ENCODE measurements at places on chromosomes 16 and 17.

DNA sequence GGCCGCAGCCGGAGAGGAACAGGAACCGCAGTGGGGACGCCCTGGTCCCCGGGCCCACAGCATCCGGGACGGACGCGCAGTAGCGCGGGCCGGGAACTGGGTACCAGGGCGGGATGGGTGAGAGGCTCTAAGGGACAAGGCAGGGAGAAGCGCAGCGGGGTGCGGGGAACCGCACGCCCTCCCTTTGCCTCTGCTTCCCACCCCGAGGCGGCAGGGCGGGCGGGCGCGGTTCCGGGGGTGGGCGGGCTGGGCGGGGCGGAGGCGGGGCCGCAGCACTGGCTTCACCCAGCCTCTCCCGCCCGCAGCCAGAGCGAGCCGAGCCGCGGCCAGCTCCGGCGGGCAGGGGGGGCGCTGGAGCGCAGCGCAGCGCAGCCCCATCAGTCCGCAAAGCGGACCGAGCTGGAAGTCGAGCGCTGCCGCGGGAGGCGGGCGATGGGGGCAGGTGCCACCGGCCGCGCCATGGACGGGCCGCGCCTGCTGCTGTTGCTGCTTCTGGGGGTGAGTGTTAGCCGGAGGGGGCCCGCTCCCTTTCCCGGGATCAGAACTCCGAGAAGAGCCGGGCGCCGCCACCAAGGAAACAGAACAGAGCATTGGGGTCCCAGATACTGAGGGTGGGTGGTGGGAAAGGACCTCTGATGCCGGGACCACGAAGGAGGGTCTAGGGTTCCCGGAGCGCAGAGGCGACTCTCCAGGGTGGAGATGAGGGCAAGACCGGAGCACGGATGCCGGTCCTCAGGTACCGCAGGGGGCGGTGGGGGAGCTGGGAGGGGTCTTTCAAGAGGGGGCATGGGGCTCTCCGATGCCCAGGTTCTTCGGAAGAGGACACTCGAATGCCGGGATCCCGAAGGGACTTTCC lies at the start of gene NGFR:
TSS of gene NGFR (plus strand) at position 308 of the 856 bp plus-strand sequence. CDS start at position 433, 125 bp downstream.
- DNase-seq, result peak; percentile 69

- DNase-seq, result no peak
Observed at GRCh38 chr16:26830428-26831127, 236.1 kb upstream of the C16orf82 start.

- DNase-seq, result no peak
Observed at GRCh38 chr16:12271006-12271405, 294.5 kb downstream of the SNX29 start.

- peak; percentile 58 for DNase-seq
Observed at GRCh38 chr17:21285164-21286065, 904 bp downstream of the MAP2K3 start.

- no peak for DNase-seq
Observed at GRCh38 chr17:28182559-28182958, 136.4 kb upstream of the TMEM97 start.
